Left cardiac atrium (tissue), 4 donors: ENCODE measurements at places on chromosomes 4 and X. TPM values are rescaled to one million over a fixed set of nuclear protein-coding genes. Genes with fewer than 3 reads are reported as not detected.
A peak's percentile ranks its signal among the peaks of the same experiment; 100 is the strongest.

Gene FAM200B
- 30.9 TPM for total RNA-seq

Gene GPC4
- total RNA-seq: 15.0 TPM

Gene DCAF12L2
- 0.27 TPM for total RNA-seq

Gene GPR143
- total RNA-seq: not detected

Gene SH2D1A
- 0.41 TPM for total RNA-seq

Gene OPRPN
- total RNA-seq: not detected

Gene FGFR3
- 5.4 TPM for total RNA-seq

DNA sequence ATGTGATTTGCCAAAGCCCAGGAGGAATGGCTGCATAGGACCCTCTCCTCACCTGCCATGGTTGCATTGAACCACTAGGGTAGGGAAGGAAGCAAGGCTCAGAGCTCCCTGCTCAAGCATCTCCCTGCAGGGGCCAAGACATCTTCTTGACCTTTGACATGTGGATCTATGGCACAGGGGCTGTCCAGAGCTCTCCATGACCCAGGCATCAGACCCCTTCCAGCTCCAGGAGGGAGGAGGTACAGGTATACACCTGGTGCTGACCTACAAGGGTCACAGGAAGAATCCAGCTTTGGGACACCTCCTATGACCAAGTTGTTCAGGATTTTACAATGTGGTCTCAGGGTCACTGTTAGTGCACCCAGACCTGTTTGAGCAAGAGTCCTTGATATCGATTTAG, 23.2 kb upstream of the ASMTL start:
- DNase-seq: no peak

DNA sequence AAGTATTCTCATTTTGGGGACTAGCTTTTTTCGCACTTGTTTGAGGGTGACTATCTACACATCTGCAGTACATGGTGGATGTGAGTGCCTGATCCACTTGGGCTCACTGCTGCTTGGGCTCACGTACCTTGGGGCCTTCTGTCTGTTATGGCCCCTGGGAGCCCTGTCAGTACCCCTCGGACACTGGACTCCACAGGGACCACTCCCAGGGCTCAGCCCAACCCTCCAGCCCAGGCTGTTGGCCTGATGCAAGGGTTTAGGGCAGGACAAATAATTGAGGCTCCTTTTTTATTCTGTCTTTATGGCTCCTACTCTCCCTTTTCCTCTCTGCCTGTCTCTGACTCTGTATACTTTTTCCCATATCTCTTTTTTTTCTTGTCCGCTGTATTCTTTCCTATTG, 32.7 kb upstream of the MSN start:
- no peak for DNase-seq

DNA sequence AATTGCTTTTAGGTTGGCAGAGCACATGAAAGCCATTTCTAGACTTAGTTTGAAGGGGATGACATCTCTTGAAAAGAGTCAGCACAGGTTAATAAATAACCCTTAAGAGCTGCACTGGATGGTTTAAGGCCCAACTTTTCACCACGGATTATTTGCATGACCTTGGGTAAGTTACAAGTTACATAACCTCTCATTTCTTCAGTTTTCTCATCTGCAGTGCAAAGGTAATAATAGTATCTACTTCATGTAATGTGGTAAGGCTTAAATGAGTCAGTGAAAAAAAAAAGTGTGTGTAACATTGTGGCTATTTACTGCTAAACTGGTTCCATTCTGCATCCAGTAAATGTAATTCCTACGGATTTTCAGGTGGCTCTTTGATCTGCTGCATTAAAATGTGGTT, 715.8 kb downstream of the CCSER1 start:
- no peak for DNase-seq

- DNase-seq: no peak
Observed at GRCh38 chr4:38284294-38285030, 324.3 kb downstream of the PTTG2 start.

- DNase-seq: no peak
Observed at GRCh38 chr4:16264798-16265197, 38.5 kb upstream of the TAPT1 start.

GRCh38 chr4:130186931-130187330, 1091.0 kb downstream of the C4orf33 start:
- no peak for DNase-seq

DNA sequence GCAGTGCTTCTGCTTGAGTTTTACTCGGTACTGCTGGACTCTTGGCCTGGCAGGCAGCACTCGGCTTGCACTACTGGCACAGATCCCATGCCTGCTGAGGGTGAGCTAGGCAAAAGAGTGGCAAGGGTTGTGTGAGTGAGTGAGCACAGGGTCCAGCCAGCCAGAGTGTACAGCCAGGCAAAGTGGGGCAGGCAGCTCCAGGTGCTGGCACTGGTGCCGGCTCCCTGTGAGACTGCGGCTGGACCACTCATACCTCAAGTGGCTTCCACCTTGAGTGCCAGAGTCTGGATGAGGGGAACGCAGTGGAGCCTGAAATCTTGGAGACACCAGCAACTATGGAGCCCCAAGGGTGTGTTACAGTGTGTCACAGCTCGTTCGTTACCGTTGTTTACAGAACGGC, 1451.9 kb upstream of the AGA start:
- DNase-seq: no peak

DNA sequence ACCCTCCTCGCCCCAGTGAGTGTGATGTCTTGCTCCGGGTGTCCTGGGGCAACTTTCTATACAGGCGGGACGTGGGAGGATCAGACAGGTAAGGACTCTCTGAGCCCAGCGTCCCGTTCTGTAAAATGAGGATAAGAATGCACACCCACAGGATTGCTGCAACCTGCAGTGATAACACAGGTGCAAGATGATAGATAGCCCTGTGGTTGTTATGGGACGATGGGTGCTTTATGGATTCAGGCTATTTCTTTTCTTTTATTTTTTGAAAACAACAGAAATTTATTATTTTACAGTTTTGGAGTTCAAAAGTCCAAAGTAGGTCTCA, 28.6 kb downstream of the BEX3 start:
- DNase-seq: no peak

- DNase-seq: no peak
Observed at GRCh38 chr4:17203797-17204196, 305.4 kb upstream of the LDB2 start.

DNA sequence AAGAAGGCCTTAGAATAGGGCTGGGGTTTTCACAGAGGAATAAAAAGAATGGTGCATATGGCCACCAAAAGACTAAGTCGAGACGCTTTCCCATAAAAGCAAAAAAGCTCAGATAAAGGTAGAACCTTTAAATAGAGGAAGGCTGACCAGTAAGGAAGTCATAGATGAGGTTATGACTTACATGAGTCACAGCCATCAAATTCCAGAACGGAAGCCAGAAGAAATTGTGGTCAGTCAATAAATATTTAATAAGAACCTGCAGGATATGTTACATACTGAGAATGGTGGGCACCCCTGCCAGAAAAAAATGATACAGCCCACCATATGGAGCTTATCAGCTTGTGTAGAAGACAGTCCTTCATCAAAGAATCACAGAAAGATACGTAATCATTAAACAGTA, 120.1 kb downstream of the MANBA start:
- no peak for DNase-seq

GRCh38 chrX:10855845-10856244, 235.5 kb upstream of the MID1 start:
- DNase-seq: no peak

GRCh38 chr4:112182604-112183003, 37.4 kb downstream of the FAM241A start:
- DNase-seq: no peak

DNA sequence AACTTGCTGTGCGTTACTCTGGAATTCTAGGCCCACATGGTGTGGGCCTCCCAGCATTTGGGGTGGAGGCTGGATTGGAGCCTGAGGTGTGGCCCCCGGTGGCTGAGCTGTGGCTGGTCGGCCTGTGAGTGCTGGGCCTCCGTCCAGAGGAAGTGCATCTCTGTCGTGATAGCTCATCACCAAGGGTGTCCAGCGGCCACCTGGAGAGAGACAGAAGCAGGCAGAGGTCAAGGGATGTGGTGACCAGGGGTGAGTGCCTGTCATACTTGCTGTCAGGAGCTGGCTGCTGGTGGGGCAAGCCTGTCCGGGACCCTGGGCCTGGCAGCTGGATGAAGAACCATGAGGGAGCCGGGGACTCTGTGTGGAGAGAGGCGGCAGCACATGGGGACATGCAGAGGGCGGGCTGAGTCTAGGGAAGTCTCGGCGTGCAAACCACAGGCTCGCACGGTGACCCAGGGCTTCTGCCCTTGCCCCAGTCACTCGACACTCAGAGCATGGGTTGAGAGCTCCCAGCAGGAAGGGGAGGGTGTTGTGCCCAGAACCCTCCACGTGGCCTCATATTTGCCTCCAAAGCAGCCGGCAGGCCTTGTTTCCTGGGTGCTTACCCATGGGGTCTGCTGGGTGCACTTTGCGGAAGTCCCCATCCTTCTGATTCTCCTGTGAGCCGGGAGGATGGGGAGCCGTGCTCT, 6.2 kb downstream of the SORCS2 start:
- no peak for DNase-seq

DNA sequence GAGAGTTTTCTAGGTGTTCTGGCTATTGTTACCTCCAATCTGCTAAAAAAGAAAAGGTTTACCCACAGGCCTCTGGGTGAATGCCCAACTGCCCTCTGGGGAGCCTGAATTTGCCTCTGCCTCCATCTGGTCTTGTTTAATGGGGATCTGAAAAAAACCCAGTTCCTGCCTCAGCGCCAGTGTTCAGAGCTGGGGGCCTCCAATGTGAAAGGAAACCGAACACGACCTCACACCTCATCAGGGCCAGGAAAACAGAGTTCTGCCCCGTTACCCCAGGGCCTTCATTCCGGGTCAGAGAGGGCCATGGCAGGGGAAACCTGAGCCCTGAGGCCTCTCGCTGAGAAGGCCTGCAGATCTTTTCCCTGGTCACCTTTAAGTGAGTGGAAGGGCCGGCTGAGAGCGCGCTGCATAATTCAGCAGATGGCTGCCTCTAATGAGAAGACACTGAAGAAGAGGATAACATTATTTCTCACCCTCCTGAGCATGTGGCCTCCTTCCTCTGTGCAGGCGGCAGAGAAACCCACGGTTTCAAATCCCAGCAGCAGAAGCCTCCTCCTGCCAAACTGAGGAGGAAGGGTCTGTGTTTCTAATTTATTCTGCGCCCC, 6.8 kb downstream of the SEPTIN6 start:
- no peak for DNase-seq

DNA sequence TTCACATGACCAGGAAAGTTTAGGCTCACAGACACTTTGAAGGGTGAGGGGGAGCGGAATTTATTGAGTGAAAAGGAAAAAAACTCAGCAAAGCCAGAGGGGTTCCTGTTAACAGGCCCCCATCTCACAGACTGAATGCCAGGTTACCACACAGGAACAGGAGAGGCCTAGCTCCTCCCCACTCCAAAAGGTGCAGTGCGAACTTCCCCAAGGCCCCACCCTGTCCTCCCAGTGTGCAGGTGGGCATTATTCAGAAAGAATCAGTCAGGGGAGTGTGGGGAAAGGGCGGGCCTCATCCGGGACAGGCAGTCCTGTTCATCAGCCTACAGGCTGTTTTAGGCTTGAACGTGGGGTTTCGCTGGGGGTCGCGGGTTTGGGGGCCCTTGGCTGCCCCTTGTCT, 4.0 kb downstream of the OTC start:
- no peak for DNase-seq

DNA sequence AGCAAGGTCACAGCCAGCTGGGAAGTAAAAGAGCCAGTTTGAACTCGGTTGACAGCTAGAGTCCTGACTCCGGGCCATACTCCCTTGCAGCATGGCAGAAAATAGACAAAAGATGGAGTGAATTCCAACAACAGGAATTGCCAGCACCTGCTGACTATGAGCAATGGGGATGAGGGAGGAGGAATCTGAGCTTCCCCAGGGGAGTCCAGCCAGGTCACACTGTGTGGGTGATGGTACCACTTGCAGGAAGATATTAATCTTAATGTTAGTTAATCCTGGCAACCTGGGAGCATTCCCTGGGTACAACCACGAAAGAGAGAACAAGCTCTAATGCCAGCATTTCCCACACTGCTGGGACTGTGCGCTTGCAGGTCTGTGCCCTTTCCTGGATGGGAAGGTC, 48.1 kb upstream of the S100G start:
- no peak for DNase-seq

- peak; percentile 57 for DNase-seq
Observed at GRCh38 chr4:125316401-125316790, 1.6 kb downstream of the FAT4 start.

DNA sequence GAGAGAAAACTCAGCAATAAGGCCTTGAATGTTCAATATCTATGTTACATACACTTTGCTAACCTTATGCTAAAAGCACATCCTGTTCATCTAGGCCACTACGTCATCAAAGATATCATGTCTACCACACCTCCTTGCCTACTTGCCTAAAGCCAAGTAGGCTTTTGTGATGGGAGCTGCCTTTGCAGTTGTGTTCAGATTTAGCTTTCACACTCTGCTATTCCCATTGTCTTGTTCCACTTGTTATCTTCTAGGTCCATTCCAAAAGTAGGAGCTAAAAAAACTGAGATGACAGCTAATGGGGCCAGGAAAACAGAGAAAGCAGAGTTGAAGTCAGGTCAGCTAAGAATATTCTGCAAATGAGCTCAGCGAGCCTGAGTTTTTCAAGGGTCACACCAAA, 153.6 kb upstream of the EDNRA start:
- no peak for DNase-seq

GRCh38 chr4:3225071-3225850, 23.7 kb upstream of the MSANTD1 start:
- DNase-seq: peak; percentile 15

DNA sequence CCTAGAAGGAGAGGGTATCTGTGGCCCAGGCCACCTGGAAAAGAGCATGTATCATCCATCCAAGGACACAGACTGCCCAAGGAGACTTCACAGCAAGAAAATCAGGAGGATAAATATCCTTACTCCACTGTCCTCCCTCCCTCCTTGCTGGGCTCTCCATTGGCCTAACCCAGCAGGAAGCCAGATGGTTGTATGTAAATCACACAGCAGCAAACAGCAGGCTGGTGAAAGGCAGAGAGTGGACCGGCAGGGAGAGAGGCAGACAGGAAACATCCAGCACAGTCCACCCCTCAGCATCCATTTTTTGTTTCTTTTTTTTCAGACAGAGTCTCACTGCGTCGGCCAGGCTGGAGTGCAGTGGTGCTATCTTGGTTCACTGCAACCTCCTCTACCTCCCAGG, 17.5 kb downstream of the TXK start:
- DNase-seq: no peak

DNA sequence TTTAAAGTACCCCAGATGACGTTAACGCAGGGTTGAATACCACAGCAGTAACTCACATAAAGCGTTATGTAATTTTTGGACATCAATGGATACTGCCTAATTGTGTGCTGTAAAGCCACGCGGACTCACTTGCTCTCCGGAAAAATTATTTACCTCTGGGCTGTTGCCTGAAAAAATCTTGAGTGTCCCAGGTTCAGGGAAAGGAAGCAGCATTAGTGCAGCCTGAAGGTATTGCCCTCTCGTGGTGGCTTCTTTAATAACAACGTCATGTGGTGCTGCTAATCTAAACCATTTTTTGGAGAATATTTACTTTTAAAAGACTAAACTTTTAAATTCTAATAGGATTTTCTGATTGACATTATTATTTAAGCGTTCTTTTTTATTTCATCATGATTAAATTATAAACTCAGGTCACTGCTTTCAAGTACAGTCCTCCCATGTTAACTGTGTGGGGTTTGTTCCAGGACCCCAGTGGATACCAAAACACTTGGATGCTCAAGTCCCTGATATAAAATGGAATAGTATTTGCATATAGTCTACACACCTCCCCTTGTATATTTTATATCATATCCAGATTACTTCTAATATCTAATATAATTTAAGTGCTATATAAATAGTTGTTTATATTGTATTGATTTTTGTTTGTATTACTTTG, 384.8 kb downstream of the FAM133A start:
- no peak for DNase-seq

GRCh38 chr4:124070688-124071484, 641.6 kb downstream of the ANKRD50 start:
- DNase-seq: no peak
